Dermis blood vessel endothelial cell (primary cell): ENCODE measurements at places on chromosomes 16 and 17. TPM values are rescaled to one million over a fixed set of nuclear protein-coding genes. Genes with fewer than 3 reads are reported as not detected.

RHOT1 gene
- 36.8 and 40.3 TPM in 2 replicates for total RNA-seq

QRICH2 gene
- total RNA-seq, result 8.5 and 13.8 TPM in 2 replicates

NUDT7 gene
- 8.0 and 8.1 TPM in 2 replicates for total RNA-seq

KRTAP1-5 gene
- total RNA-seq, result not detected in 2 replicates

CLEC18A gene
- 0.14 and 0.68 TPM in 2 replicates for total RNA-seq

SLC5A11 gene
- 0.05 and 0.17 TPM in 2 replicates for total RNA-seq

PPY gene
- total RNA-seq, result not detected in 2 replicates

ABCA10 gene
- total RNA-seq, result 0.51 and 0.88 TPM in 2 replicates

PRCD gene
- total RNA-seq, result 0.19 and 0.68 TPM in 2 replicates

CDH8 gene
- total RNA-seq, result not detected in 2 replicates

HASPIN gene
- total RNA-seq, result 4.3 and 14.3 TPM in 2 replicates

UTS2R gene
- total RNA-seq, result not detected in 2 replicates

KRT33B gene
- total RNA-seq, result not detected in 2 replicates

ITGB3 gene
- 116 and 150 TPM in 2 replicates for total RNA-seq
